Stimulated activated CD8-positive, alpha-beta memory T cell treated with anti-CD3 and anti-CD28 coated beads, Interleukin-4, amount 100 ng/mL, for 4 hours (primary cell): ENCODE measurements at places on chromosomes 2 and 18.

GRCh38 chr2:189372688-189373257, 68.5 kb upstream of the WDR75 start:
- no peak for DNase-seq

- no peak for DNase-seq
Observed at GRCh38 chr2:31107591-31108300, 30.5 kb downstream of the GALNT14 start.

DNA sequence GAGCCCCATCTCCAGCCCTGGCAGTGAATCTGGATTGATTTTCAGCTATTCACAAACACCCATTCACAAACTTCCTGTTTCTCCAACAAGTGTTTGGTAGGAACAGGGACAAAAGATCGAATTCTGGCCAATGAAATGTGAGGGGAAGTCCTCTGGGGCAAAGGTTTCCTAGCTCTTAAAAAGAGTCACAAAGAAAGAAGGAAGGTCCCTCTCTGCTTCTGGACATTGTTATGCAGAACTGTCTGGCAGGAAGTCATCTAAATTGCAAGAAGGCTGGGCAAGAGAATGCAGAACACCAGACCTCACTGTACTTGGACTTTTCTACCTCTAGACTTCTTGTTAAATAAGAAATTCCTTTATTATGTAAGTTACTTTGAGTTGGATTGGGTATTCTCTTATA, 137.3 kb downstream of the CCDC148 start:
- no peak for DNase-seq

- DNase-seq = no peak
Observed at GRCh38 chr2:110861616-110862260, 129.4 kb downstream of the ACOXL start.

- DNase-seq = no peak
Observed at GRCh38 chr2:177343773-177344172, 48.8 kb upstream of the AGPS start.

GRCh38 chr2:45114221-45114955, 105.1 kb upstream of the SIX2 start:
- DNase-seq = no peak

- DNase-seq = no peak
Observed at GRCh38 chr2:75655861-75656260, 9.3 kb downstream of the MRPL19 start.

DNA sequence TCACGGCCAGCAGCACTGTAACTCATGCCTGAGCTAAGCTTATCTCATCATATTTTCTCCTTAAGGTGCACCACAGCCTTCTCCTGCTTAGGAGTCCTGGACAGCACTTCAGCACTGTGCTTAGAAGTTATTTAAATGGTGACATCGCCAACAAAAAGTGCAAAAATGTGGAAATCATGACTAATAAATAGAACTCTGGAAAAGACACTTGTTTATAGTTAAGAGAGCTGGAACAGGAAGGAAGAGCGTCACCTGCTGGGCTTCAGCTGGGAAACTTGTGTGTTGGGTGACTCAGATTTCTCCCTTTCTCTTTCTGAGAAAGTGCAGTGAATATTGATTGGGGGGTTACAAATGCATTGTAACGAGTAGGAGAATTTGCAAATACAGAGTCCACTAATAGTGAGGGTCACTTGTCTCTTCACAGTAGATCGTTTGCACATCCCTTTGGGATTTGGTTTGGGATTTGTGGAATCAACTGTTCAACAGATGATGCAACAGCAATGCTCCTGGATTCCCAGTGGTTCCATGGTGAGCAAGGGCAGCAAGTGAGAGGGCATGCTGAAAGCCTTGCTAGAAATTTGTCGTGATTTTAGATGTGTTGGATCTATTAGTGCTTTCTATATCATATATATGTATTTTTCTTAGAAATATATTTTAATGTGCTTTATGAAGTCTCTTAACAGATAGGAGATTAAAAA, 84.2 kb downstream of the DOK6 start:
- DNase-seq = no peak

- no peak for DNase-seq
Observed at GRCh38 chr2:236852100-236852976, 233.4 kb upstream of the COPS8 start.

DNA sequence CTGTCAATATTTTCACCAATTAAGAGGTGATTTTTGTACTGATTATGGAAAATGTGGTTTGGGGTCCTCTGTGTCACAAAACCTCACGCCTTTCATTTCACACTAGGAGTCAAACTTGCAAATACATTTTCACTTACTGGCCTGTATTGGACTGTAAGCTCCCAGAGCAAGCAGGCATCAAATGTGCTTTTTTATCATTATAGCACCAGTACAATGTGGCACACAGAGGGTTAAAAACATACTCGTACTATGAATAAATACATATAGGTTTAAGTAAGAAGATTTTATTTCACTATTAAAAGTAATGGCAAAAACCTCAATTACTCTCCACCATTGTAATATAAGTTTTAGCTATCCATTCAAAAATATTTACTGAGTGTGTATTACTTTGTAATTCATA, 56.7 kb downstream of the ABCB11 start:
- DNase-seq = no peak

- no peak for DNase-seq
Observed at GRCh38 chr2:64345998-64346397, 108.0 kb upstream of the LGALSL start.

DNA sequence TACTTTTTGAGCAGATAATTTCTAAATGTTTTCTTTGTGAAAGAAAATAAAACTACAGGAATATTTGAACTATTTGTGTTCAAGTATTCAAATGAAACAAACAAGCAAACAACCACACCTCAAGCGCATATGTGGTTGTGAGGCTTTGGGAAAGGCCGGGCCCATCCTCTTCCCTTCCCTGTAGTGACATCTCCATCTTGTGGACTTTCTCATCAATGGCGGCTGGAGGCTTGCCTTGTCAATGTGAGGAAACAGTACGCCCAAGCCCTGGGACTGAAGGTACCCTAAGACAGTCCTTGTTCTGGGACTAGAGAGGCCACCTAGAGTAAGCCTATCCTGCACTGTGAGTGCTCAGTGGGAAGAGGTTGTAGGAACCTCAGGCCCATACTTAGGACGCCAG, 166.8 kb downstream of the TPGS2 start:
- no peak for DNase-seq

- no peak for DNase-seq
Observed at GRCh38 chr2:88269836-88270235, 99.7 kb downstream of the THNSL2 start.

DNA sequence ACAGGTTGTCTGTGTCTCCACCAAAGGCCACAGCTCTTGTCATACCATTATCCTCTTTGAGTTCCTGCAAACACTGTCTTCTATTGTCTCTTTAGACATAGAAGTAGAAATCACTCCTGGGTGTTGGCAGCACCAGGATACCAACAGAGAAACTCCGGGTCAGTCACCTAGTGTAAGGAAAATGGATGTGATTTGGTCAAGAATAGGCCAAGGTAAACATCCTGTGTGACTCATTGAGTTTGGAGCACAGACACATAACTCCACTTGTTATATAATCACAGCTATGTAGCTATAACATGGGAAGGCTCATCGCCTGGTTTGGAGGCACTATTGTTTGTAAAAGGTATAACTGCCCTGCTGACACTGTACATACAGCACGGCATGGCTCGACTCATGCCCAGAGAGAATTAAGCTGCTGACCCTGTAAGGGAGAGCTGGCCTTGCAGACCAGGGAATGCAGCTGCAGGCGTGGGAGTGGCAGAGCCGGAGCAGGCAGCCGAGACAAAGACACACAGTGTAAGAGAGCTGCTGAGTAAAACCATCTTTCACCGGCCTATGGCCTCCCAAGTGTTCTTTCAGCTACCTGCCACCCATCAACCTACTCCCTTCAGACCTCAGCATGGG, 3.4 kb upstream of the TXNL1 start:
- no peak for DNase-seq

- DNase-seq = peak; percentile 4
Observed at GRCh38 chr2:102522890-102523289, 49.9 kb downstream of the SLC9A4 start.

GRCh38 chr2:8234757-8235374, 447.0 kb upstream of the ID2 start:
- DNase-seq = no peak

- DNase-seq = no peak
Observed at GRCh38 chr2:95309599-95309998, 12.5 kb downstream of the KCNIP3 start.

- DNase-seq = no peak
Observed at GRCh38 chr2:172372436-172372835, 55.0 kb upstream of the ITGA6 start.

DNA sequence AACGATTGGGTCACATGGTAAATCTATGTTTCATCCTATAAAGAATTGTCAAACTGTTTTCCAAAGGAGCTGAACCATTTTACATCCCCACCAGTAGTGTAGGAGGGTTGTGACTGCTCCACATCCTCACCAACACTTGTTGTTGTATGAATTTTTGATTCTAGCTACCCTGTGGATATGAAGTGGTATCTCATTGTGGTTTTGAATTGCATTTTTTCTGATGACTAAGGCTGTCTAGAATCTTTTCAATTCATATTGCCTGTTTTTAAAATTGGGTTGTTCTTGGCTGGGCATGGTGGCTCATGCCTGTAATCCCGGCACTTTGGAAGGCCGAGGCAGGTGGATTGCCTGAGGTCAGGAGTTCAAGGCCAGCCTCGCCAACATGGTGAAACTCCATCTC, 44.5 kb downstream of the TXNL1 start:
- DNase-seq = no peak

- DNase-seq = no peak
Observed at GRCh38 chr2:47568164-47568850, 165.4 kb downstream of the MSH2 start.

- DNase-seq = no peak
Observed at GRCh38 chr2:181683518-181684453, 3.5 kb upstream of the NEUROD1 start.

GRCh38 chr2:211745295-211746097, 793.1 kb downstream of the ERBB4 start:
- DNase-seq = no peak

DNA sequence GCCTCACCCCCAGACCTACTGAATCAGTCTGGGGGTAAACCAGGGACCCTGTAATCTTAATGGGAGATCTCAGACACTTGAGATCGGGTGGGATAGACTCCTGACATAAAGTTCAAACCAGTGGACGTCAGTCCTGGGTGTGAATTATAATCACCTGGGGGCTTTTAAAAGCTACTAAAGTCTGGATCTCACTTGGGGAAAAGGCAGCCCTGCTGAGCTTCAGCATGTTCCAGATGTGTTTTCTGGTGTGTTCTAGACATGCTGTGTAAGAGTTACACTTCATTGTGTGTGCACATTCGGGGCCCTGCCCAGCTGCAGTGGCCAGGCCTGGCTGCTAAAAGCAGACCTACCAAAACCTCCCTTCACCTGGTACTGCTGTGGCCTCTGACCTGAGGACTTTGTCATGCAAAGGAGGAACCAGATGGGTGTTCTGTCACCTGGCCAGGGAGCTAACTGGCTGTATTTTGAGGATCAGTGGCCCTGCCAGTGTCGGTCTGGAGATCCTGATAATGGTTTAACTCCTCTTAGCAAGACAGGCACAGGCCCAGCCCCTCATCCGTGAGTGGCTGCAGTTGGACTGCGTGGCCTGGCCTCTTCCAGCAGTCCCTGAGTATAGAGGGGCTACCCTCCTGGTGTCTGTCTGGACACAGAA, 10.6 kb downstream of the RRM2 start:
- no peak for DNase-seq

GRCh38 chr2:17327649-17328048, 190.6 kb downstream of the RAD51AP2 start:
- DNase-seq = no peak

DNA sequence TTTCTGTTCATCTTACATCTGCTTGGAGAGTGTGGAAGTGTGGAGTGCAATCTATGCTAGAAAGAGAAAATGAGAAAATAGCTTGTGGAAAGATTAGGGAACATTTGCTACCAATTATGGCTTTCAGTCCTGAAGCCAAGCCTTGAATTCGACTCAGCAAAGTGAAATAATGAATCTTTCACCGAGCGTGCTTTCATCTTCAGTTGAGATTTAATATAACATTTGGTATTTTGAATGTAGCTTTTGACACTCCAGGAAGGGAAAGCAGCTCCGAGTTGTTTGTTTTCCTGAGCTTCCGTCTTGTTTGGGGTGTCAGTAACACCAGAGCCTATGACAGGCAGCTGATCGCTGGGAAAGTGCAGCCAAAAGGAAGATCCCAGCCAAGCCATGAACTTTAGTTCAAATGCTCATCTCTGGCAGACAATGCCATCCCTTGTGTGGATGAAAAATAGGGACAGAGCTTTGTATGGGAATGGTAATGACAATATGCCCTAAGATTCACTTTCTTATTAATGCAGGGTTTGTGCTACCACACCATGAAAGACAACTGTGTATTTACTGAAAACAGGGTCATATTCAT, 25.0 kb upstream of the PHLPP1 start:
- DNase-seq = no peak

DNA sequence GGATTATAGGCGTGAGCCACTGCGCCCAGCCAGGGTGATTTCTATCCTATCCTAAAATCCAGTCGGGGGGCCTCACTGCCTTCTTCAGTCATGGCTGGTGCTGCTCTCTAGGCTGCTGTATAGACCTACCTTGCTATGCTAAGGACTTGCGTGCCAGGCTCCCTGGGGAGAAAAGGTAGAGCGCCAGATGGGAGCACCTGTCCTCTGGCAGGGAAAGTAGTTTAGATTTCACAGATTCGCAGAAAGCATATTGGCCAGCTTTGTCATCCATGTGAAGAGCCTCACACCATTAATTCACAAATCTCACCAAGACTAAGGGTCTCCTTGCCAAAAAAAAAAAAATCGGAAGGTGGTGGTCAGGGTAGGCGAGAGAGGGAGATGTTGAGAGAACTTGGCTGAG, 217.6 kb downstream of the ATAD2B start:
- DNase-seq = no peak

DNA sequence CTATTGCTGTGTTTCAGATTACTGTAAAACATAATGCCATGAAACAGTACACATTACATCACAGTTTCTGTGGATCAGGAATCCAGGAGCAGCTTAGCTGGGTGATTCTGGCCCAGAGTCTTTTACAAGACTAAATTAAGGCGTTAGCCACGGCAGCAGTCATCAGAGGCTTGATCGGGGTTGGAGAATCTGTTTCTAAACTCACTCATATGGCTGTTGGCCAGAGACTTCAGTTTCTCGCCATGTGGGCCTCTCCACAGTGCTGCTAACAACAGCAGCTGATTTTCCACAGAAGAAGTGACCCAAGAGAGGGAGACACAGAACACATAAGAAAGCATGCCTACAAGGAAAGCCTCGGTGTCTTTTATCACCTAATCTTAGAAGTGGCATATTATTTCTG, 89.2 kb upstream of the MYO3B start:
- no peak for DNase-seq

GRCh38 chr2:181810823-181811695, 80.5 kb upstream of the ITPRID2 start:
- no peak for DNase-seq

GRCh38 chr2:149740490-149740889, 152.9 kb upstream of the MMADHC start:
- no peak for DNase-seq
